Activated naive CD4-positive, alpha-beta T cell (primary cell): ENCODE measurements at places on chromosomes 13 and 19.

DNA sequence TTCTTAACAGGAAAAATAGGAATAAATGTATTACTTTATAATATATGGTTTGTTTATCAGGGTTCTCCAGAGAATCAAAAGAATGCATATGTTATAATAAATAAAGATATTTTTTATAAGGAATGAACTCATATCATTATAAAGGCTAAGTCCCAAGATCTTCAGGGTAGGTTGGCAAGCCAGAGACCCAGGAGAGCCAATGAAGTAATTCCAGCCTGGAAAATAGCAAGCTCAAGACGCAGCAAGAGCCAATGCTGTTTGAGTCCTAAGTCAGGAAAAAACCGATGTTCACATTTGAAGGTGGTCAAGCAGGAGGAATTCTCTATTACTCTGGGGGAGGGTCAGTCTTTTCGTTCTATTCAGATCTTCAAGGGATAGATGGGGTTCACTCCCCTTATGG lies 490.0 kb downstream of the PCDH20 start:
- DNase-seq, result no peak

DNA sequence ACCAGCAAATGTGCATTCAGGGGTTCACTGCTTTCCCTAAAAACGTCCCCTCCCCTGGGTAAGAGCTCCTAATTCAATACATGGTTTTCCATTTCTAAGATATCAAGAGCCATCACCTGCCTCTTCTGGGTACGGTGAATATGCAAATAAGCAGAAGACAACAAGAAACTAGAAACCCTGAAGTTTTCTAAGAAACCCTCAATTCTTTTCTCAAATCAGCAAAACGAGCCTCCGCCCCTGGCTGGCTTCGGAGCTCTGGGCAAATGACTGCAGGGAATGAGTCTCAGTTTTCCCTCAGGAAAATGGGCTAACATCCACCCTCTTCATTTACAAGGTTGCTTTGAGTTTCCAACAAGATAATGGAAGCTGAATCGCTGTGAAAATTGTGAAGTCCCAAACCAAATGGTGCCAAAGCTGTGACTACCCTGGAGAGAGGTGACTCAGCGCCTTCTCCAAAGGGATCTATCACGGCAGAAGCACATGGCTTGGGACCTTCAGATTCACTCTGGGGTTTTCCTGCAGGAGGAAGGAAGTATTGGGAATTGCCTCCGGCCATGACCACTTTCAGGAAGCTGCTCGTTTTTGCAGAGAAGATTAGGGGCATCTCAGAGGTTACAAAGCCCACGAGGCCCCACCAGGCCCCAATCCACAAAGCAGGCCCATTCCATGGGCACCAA lies 26.6 kb downstream of the KLF2 start:
- no peak for DNase-seq

DNA sequence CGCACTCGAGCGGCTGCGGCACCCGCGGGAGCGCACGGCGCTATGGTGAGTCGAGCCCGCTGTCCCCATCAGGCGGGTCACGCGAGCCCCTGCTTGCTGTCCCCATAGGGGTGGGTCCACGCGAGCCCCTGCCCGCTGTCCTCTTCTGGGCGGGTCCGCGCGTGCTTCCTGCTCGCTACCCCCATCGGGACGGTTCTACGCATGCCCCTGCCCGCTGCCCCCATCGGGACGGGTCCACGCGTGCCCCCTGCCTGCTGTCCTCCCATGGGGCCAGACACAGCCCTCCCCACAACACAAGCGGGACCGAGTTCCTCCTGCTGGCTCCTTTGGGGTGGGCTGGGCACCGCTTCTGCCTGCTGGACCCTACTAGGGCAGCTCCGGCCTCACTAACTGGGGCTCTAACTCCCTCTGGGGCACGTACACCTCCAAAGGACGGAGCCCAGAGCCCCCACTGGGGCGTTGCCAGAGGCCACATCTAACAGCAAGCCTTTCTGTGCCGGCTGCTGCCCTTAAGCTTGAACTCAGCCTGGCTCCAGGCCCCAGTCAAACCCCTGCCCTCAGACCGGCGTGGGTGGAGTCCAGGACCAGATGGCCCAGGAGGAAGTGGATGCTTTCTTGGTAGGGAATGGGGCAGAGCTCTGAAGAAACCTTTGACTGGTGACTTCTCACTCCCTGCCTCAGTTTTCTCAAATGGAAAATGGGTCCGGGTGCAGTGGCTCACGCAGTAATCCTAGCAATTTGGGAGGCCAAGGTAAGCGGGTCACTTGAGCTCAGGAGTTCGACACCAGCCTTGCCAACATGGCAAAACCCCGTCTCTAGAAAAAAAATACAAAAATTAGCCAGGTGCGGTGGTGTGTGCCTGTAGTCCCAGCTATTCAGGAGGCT lies 722 bp downstream of the COLGALT1 start:
- peak; percentile 41 for DNase-seq

DNA sequence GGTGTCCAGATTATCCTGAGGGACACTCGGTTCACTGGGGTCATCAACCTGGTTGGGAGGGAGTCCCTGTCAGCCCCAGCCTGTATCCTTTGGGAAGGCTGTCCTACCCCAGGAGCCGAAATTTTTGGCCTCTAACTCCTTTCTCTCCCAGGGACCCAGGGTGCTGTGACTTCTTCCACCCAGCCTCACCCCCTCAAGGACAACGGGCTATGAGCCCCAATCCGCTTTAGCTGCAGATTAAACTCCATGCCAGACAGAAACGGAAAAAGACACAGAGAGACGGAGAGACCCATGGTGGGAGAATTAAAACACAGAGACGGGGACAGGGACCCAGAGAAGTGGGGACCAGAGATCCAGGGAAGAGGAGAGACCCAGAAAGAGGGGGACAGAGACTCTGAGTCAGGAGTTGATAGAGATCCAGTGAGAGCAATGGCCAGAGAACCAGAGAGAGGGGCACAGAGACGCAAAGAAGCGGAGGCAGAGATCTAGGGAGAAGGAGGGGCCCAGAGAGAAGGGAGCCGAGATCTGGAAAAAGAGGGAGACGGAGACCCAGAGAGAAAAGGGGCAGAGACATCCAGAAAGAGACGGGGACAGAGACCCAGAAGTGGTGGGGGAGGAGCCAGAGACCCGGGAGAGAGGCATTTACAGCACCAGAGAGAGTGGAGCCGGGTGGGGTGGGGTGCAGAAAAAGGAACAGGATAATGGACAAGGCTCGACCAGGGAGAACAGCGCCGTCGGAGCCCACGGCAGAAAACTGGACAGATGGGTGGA lies 703 bp downstream of the SLC17A7 start:
- no peak for DNase-seq

- no peak for DNase-seq
Measured at GRCh38 chr13:59111751-59112171, 1052.0 kb downstream of the DIAPH3 start.

DNA sequence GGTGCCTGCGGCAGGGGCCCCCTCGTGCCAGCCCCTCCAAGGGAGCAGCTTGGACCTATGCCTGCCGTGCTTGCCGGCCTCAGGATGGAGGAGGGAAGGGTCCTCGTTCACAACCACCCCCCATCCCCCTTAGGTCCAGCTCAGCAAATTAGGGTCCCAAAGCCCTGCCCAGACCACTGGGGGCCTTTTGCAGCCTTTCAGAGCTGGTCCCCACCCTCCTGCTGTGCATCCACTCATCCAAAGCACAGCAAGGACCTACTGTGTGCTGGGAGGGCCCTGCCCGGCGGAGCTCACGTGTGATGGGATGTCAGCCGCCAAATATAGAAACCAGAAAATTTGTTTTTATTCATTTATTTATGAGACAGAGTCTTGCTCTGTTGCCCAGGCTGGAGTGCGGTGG lies 16.5 kb upstream of the SLC7A10 start:
- DNase-seq, result no peak
